ENCODE measurements at places on chromosomes 6 and 20.

GRCh38 chr6:5866547-5867051 lies 140.1 kb downstream of the NRN1 start:
- DNase-seq: no peak

DNA sequence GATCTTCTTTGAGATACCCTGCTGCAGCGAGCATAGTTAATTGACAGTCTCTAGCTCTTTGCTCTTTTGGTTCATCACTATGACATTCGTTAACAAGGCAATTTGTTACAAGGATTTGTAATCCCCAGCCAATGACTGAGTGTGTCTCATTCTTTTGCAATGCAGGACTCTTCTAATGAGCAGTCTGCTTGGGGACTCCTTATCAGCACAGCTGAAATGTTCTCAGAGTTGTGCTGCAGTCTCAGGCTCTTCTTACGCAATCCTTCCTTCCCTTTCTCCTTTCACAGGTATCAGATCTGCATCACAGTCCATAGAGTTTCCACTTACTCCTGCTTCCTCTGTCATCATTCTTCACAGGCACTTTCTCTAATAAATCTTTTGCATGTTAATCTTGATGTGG lies 161.2 kb upstream of the OGFRL1 start:
- DNase-seq: no peak

GRCh38 chr6:167702241-167702827 lies 124.4 kb upstream of the AFDN start:
- DNase-seq: peak; percentile 77

DNA sequence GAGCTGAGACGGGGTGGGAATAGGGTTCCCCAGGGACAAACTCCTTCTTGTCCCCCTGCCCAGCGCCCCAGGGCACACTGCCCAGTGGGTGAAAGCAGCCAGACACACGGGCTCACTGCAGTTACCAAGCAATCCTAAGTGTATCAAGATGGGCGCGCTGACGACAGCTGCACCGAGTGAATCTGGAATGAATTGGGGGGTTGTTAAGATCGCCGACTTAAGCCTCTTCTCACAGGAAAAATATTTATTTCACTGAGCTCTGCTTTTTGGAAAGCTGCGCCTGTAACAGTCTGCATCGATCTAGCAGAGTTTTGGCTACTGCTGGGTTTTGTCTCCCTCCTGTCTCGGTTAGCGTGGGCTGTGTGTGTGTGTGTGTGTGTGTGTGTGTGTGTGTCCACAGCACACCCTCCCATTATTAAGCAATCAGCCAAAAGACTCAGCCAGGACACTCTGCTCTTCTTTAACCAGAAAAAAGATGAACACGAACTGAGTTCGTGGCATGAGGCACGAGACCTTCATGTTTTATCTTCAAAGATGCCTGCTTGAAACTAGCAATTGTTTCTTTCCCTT lies 35.9 kb downstream of the RIPOR3 start:
- no peak for DNase-seq

DNA sequence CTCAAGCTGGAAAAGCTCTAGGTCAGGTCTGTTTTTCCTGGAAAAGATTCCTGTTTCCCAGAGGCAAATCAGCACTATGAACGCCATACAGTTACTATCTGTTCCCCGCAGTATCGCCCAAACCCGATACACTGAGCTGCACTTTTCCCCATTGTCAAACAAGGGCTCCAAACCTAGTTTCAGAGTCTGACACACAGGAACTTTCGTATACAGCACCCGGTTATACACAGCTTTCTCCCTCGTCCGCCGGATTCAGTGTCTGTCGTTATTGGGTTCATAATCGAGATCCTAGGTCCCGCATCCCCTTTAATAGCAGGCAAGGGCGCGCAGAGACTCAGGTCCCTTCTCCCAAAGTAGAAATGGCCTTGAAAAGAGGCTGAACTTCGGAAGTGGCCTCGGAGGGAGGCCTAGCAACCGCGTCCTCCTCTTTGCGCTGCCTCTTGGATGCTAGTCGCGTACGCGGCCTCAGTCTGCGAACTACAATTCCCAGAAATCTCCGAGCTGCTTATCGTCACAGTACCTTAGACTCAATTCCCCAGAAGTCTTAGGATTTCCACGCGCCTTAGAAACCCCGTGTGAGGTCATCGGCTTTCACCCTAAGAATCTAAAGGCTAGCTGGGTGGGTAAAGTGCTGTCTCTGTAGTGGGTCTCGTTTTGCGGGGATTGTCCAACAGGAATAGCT lies 34.2 kb downstream of the ZNF391 start:
- no peak for DNase-seq

GRCh38 chr6:125188594-125189203 lies 35.1 kb downstream of the TPD52L1 start:
- DNase-seq: no peak

DNA sequence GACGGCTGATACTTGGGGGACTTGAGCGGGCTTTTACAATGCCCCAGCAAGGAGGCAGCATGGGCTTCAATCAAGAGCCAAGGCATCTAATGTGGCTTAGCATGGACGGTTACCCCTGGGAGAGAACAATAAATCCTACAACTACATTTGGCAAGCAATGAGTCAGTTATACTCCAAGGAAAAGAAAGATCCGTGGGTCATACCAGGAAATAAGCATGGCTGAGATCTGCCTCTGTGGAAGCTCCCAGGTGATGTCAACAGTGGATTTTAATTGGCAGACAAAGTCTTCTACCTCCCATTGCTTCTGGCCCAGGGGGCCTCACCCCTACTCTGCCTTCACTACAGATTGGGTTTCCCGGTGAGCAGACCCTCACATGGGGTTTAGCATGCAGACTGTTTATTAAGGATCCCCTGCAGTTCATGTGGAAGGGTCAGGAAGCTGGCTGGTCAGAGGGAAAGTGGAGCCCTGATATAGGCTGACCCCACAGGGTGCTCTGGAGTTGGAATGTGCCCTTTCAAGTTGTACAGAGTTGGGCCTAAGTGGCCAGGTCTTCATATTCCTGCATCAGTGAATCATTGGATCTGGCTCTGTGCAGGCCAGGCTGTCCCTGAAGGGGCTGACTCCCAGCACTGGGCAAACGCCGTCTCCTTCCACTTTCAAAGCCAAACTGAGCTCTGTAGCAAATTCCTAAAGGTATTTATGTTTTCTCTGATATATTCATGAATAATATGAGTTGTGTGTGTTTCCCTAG lies 91.3 kb upstream of the GGTLC1 start:
- no peak for DNase-seq

DNA sequence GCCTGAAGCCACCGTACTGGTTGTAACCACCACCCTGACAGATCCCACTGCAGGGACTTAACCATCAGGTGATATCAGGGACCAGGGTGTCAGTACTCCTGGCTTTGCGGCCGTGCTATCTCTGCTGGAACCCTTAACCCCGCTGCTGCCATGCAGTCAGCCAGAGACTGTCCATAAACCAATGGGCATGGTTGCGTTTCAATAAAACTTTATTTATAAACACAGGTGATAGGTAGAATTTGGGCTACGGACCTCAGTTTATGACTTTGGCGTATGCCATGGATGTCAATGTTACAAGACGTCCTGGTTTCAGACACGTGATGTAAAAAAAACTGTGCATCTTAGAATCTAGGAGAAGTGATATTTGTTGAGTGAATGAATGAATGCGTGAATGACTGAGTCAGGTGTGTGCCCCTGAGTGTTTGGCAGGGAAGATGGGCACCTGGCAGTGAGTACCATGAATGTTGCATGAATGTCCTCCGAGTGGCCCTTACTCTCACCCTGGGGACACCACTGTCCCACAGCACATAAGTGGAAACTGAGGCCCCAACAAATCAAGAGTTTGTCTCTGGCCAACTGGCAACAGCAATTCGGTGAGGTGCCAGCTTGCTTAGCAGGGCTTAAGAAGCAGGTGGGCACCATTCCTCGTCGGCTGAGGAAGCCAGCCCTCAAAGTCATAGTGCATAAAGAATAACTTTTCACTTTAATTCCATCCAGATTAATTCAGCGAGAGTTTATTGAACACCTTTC lies 64.0 kb upstream of the APCDD1L start:
- no peak for DNase-seq

- DNase-seq: peak; percentile 44
Observed at GRCh38 chr6:152637296-152638047, at the start of gene SYNE1. Gene SYNE1 (minus strand): TSS chr6:152637362. CDS start chr6:152628331, 9,031 bp downstream.

GRCh38 chr6:28747631-28748157 lies 176.1 kb downstream of the TRIM27 start:
- no peak for DNase-seq

DNA sequence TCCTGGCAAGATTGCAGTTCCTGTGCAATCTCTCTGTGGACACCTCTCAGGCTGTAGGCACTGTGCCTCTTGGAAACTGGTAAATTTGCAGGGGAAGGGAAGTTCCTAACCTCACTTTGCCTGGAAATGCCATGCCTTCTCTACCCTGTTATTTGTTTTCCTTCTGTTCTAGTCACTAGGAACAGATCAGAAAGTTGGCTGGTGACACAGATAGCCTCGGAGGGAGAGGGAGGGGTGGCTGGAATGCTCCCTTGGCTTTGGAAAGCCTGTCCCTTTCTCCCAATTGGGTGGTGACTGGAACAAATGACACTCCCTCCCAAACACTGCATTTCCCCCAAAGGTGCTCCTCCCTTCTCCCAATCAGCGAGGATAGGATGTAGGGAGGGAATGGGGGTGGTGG lies 131.5 kb upstream of the F13A1 start:
- DNase-seq: no peak

DNA sequence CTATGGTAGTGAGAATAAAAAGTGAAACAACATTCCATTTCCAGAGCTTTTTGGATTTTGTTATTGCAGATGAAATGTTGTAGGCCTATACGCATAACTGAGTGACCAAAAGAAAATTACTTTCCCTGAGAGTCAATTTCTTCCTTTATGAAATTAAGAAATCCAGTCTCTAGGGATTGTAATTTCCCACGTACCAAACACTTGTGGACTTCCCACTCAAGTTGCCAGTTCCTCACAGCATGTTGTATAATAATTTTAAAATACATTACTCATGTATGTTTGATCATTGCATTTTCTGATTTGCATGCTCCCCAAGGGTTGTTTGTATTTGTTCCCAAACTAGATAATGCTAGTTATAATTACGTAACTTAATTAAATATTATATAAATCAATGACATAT lies 12.0 kb upstream of the PRDM1 start:
- no peak for DNase-seq

DNA sequence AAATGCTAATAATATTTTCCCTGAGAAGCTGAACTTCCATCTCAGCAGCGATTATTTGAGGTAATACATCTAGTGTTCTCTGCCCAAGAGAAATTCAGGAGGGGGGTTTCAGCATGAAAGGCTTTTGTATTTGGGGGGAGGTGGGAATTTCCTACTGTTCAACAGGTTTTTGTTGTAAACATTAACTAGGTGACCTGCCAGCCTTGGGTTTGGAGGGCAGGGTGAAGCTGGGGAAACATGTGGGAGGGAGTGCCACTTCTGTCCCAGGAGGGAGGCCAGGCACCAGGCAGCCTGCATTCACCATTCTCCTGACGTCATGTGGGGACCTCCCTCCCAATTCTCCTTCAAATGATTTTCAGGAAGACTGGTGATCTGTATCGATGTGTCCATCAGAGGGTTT lies 37.7 kb upstream of the PKHD1 start:
- no peak for DNase-seq

- DNase-seq: no peak
Observed at GRCh38 chr6:142373268-142374090, 71.7 kb downstream of the ADGRG6 start.

DNA sequence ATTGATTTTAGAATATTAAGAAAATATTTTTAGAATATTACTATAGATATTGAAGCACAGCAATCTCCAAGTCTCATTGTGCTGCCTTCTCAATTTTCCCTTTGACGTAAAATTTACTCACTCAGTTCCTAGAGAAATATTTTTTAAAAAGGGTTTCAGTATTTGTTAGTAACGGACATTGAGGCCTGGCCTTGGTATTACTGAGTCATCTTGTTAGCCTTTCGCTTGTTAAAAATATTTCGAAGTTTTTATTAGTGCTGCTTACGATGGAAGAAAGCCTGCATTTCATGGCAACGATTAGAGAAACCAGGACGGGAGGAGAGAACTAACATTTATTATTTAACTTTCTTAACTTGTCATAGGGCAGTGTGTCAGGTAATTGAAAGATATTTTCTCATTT lies 82.2 kb downstream of the TIAM2 start:
- no peak for DNase-seq

- no peak for DNase-seq
Observed at GRCh38 chr20:33910529-33911327, 83.0 kb upstream of the RALY start.

GRCh38 chr6:134289204-134289575 lies 28.7 kb downstream of the SGK1 start:
- DNase-seq: no peak

DNA sequence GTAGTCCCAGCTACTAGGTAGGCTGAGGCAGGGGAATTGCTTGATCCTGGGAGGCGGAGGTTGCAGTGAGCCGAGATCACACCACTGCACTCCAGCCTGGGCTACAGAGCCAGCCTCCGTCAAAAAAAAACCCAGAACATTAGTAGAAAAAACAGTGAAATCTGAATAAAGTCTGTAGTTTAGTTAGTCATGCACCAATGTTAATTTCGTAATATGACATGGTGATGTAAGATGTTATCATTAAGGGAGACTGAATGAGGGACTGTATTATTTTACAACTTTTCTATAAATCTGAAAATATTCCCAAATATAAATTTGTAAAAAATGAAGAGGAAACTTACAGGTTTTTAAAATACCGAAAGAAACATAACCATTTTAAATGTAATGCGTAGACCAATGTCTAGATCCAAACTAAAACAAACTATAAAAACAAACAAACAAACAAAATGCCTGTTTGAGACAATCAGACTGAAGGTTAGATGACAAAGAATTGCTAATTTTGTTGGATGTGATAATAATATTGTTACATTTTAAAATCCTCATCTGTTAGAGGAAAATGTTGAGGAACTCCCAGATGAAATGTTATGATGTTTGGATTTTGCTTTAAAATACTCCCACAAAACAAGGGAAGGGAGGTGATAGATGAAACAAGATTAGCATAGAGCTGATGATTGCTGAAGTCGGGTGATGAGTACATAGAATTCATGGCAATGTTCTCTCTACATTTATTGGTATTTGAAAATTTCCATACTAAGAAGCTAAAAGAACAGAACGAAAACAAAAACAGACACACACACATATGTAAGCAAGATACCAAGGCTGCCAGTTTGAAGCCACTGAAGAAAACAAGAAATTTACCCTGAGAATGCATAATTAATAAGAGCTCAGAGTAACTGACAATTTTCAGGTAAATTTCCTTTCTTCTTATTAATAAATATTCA lies 1.8 kb downstream of the GSTA4 start:
- no peak for DNase-seq
